ENCODE measurements at places on chromosomes 12 and 14.

GRCh38 chr12:20472102-20472782, 103.9 kb downstream of the PDE3A start:
- DNase-seq: no peak

- DNase-seq: peak; percentile 13
Observed at GRCh38 chr12:49776413-49776812, 35.1 kb downstream of the TMBIM6 start.

- no peak for DNase-seq
Observed at GRCh38 chr14:95833429-95833828, 43.2 kb upstream of the TUNAR start.

DNA sequence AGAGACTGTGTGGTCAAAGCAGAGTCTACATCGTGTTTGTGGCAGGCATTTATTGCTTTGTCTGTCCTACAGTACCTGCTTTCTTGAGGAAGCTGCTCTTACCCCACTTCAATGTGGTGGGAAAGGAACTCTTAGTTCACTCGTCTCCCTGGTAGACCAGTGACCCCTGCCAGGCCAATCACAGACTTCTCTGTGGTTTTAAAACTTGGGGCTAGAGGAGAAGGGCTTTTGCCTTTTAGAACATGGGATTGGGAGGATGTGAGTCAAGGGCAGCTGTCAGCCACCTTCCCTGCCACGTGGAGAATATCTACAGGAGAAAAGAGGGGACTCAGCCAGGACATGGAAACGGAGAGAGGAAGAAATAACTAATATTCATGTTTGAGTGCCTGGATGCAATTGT, 36.8 kb upstream of the TMED10 start:
- DNase-seq: no peak

DNA sequence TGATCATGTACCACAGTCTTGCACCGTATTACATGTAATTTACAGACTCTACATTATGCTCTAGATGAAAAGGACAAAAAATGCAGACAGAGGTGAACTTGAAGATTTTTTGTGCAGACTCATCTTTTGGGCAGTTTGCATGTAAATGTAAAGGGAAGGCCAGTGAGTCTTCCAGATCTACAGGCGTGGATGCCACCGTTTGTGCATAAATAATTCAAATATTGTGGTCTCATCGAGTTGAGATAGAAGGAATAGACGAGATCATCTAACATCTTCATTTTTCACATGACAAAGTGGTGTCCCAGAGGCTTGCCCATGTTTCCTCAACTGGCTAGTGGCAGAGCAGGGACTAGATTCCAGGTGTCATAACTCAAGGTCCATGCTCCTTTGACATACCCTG, 125.2 kb downstream of the ALX1 start:
- no peak for DNase-seq

GRCh38 chr14:104401785-104402184, 177.8 kb upstream of the C14orf180 start:
- DNase-seq: no peak
